Stimulated activated CD8-positive, alpha-beta memory T cell treated with anti-CD3 and anti-CD28 coated beads, Interleukin-7, amount 100 ng/mL, for 24 hours (primary cell): ENCODE measurements at places on chromosomes 12 and 14.

DNA sequence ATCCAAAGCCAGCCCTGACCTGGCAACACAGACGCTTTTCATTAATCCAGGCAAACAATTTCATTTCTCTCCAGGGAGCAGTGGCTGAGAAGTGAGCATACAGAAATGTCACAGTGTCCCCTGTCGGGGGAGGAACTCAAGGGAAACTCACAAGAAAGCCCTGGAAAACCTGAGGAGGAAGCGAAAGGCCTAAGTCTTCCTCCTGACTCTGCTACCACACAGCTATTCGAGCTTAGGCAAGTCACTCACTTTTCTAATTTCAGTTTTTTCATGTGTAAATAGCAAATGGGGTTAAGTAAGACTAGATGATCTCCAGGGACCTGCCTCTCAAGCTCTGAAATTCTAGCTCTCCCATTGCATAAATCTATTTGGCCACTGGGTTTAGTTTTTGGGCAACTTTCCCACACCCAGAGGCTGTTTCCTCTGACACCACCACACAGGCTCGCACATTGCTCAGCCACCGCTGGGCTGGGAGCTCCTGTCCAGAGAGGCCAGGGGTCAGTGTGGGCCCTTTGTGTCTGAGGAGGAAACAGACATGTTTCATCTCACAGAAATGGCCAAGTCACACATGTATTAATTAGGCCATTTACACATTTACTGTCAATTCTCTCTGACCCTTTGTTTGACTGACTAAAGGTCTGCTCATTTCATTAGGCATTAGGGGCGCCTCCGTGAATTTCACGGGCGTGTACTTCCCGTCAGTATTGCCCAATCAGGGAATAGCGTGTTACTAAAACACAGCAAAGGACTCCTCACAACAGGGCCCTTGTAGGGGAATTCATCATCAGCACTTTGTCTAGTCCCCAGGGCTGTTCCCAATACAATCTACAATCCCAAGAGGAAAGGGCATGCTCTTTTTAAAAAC, 9.8 kb upstream of the PNMA1 start:
- no peak for DNase-seq

GRCh38 chr14:68039593-68039992, 220.0 kb downstream of the RAD51B start:
- DNase-seq, result no peak

DNA sequence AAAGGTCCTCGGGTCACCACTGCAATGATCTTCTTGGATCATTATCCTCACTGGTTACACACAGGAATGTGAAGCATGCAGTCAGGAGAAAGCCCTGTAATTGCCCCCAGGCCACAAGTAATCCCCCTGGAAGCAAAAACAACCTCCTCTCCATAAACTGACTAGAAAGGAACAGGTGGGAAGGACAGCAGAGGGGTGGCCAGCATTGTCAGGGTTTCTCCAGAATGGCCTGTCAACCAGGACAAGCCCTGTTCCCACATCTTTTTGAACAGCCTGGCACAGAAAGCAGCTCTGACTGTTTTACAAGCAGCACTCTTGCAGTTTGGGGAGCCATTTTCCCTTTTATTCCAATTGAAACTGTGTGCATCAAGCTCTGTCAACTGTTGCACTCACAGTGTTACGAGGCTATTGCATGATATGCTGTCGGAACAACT, 36.1 kb downstream of the TMCC3 start:
- DNase-seq, result no peak

DNA sequence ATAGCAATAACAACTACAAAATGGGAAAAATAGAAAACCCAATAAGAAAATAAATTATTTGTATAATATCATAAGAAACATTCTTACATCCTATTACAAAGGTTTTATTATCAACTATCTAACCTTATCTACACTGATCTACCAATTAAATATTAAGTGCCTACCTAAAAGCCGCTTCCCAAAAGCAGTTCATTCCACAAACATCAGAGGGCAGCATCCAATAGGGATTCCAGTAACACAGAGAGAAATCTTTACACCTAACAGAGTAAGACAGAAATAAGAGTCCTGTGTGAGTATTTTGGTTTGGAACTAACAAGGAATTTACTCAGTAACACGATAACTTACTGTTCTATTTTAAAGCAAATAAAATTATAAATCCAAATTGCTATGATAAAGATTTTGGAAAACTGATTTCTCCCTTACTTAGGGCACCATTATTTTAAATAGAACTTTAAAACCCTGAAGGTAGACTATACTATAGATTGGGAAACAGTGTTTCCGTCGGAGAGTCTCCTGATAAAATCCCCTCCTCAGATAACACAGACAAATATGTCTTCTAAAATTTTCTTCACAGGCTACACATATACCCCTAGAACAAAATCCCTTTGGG, 15.0 kb downstream of the GXYLT1 start:
- no peak for DNase-seq

DNA sequence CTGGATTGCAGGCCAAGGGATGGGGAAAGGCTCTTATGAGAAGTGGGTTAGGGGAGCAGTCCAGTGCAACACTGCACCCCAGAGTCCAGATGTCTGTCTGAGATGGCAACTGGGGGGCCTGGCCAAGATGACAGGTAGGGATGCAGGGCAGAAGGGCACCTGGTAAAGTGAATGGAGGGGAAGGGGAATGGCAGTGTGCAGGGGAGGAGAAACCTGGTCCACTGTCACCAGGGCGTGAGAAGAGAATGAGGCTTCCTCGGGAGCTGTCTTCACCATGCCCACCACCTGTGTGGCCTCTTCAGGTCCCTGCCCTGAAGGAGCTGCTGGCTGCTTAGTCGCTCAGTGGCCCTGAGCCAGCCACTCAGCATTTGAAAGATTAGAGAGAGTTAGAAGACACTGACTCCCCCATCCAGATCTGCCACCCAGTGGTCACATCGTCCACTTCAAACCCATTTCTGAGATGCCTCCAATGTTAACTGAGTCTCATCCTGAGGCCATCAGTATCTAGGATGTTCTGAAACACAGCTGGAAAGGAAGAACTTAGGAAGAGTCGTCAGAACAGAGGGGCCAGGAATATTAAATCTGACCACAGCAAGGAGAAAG, 57.3 kb downstream of the PLEKHG3 start:
- no peak for DNase-seq

DNA sequence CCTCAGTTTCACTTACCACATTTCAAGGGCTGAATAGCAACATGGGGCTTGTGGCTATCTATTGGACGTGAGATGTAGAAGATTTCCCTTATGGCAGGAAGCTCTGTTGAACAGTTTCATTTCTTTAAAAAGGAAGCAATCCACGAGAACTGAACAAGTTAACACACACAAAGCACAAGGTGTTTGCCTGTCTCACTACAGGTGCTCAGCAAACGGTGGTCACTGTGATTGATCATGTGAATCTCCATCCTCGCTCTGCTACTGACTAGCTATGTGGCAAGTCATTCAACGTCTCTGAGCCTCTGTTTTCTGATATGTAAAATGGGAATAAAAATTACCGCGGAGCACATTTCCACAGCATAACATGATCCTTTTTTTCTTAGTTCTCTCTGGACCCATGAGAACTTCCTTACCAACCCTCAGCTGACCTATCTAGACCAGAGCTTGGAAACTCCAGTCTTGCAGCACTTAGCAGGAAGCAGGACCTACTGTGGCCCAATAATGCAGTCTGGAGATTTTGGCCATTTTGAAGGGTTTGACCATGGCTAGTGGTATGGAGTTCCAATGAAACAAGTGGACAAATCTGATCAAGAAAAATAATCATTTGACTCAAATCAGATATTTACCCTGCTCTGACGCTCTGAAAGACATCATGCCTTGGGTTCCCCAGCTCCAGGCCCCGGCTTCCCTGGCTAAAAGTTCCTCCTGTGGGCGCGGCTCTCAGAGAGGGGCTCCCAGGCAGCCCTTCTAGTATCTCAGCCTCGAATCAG, 278.8 kb downstream of the ZFP36L1 start:
- no peak for DNase-seq

- DNase-seq, result no peak
Measured at GRCh38 chr14:64821651-64822050, 58.1 kb downstream of the SPTB start.

DNA sequence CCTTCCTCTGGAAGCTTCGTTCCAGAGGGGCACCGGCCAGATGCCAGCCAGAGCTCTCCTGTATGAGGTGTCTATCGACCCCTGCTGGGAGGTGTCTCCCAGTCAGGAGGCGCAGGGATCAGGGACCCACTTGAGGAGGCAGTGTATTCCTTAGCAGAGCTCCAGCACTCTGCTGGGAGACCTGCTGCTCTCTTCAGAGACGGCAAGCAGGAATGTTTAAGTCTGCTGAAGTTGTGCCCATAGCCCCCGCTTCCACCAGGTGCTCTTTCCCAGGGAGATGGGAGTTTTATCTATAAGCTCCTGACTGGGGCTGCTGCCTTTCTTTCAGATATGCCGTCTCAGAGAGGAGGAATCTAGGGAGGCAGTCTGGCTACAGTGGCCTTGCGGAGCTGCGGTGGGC, 22.2 kb upstream of the NAV3 start:
- no peak for DNase-seq

DNA sequence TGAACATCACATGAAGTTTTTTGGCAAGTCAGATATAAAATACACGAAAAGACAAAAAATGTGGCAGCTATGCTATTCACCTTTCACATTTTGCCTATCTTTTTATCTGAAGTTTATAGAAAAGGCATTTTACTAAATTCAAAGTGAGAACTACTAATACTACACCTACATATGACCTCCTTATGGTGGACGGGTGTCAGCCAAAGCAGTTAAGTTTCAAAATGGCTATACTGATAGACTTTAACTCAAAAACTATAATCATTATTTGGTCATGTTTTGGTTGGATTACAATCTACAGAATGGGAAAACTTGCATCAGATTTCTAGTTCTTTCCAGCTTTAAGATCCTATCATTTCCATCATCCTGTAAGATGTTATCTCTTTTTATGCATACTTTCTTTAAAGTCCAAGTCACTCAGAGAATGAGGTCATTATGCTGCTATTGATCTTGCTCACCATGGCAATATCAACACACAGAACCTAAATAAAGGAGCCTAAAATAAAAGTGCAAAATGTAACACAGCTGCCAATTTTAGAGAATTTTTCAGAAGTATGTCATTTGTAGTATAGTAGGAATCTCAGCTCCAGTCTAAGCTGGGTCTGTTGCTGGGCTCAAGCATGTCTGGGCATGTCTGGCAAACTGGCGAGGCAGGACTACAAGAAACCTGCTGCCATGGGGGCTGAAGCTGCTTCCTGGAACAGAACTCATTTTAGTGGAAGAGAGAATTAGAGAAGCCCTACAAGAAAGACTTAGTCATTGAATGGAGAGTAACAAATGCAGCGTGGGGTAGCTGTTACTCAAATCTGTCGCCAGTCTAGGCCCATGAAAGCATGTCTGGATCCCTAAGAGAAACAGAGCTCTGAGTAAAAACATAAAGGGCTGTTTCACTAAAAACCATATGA, 7.6 kb upstream of the AEBP2 start:
- DNase-seq, result no peak

GRCh38 chr12:47987411-47988072, 16.7 kb downstream of the COL2A1 start:
- DNase-seq, result no peak

DNA sequence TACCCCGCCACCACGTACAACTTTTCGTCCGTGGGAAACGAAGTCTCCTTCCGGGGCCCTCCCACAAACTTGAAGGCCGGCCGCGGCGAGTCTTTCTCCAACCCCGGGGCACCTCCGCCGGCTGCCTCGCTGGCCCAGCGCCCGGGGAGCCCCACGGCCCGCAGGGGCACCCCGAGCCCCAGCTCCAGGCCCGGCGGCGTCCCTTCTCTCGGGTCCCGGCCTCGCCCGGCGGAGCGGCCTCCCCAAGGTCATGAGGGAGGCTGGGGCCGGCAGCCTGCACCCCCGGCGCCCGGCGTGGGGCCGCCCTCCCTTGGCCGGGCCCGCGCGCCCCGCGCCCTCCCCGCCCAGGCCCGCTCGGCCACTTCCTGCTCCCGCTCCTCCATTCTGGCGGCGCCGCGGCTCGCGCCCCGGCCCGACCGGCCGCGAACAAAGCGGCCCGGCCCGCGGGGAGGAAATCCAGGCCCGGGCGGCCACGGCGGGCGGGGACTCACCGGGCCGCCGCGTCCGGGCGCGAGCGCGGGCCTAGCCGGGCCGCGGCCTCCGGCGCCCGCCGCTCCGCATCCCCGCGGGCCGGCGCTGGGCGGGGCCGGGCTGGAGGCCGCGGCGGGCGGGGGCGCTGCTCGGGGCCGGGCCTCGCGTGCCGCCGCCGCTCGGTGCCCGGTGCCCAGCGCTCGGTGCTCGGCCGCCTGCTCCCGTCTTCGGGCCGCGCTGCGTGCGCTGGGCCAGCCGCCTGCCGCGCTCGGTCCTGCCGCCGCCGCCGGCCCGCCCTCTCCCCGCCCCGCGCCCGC, at the start of gene AKT1:
Gene AKT1, minus strand, starts transcription at position 756 of the 788 bp plus-strand sequence. CDS start 3,105 bp downstream, outside the sequence.
- no peak for DNase-seq

DNA sequence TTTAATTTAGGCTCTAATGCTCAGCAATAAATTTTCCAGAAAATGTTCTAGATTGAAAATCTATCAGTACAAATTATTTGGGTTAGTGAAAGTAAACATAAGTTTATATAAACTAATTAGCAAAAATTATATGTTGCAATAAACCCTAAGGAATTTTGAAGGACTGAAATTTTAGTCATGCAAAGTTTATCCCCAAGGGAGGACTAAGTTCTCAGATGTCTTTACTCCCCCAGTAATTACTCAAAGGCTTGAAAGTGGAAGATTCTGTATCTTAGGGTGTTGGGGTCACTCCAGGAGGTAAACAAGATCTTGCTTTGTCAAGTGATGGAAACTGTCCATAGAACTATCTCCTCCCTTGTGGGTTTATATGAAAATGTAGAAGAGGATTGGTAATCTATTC, 183.7 kb downstream of the AKAP6 start:
- DNase-seq, result no peak

DNA sequence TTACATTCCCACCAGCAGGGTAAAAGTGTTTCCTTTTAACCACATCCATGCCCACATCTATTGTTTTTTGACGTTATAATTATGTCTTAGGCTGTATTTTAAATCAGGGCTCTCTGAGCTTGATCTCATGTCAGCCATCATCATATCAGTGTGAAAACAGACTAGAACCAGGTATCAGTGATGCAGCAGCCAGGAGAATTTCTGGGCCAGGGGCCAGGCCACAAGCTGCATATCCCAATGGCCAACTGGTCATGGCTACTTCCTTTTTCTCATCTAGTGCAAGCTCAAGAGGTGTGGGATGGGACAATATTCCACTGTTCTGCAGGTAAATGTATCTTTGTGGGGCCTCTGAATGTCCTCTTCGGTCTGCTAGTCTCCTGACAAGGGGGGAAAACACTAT, 125.1 kb downstream of the CRADD start:
- no peak for DNase-seq

DNA sequence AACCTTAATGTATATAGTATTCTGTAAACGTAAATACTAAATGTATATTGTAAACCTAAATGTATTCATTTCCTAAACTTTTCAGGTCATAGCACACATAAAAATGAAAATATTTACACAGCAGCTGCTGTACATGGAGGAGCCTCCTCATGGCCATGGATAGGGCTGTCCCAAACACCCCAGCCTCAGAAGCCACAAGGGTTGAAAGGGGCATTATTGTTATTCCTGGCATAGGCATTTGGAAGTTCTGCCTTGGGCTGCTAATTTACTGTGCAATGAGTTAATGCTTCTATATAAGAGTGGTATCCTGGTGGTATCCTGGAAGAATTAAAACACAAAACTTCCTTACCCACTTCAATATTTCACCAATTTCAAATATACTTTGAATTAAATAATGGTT, 159.4 kb downstream of the SLC5A8 start:
- DNase-seq, result no peak

- no peak for DNase-seq
Measured at GRCh38 chr12:124626971-124627411, 59.6 kb upstream of the NCOR2 start.

- DNase-seq, result no peak
Measured at GRCh38 chr12:92290350-92290695, 144.7 kb upstream of the BTG1 start.
